ENCODE measurements at places on chromosomes 5 and 9.

GRCh38 chr5:133129950-133130349 lies 78.1 kb downstream of the HSPA4 start:
- no peak for DNase-seq

GRCh38 chr9:34793428-34793827 lies 83.5 kb upstream of the CCL21 start:
- DNase-seq, result no peak

- DNase-seq, result no peak
Observed at GRCh38 chr9:117528225-117528624, 113.4 kb upstream of the ASTN2 start.

- no peak for DNase-seq
Observed at GRCh38 chr9:31390403-31391025, 993.9 kb upstream of the ACO1 start.

- no peak for DNase-seq
Observed at GRCh38 chr9:83441390-83441789, 96.8 kb downstream of the FRMD3 start.

DNA sequence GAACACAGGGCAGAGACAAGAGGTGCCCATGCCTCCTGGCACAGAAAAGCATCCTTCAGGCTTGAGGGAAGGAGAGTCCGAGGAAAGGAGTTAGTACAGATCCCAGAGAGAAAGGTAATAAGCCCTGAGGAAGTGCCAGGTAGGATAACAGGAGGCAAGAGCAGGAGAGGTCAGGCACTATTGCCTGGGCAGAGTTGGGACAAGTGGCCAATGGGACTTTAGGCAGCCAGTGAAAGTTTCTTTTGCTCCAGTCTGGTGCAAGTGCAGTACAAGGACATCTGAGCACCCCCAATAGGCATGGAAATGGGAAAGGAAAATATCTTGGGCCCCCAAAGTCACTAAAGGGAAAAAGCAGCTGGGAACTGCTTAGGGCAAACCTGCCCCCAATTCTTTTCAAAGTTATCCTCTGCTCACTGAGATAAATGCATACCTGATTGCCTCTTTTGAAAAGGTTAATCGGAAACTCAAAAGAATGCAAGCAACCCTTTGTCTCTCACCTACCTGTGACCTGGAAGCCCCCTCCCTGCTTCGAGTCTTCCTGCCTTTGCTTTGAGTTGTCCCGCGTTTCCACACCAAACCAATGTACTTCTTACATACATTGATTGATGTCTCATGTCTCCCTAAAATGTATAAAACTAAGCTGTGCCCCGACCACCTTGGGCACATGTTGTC lies 46.5 kb downstream of the ELOVL7 start:
- no peak for DNase-seq

DNA sequence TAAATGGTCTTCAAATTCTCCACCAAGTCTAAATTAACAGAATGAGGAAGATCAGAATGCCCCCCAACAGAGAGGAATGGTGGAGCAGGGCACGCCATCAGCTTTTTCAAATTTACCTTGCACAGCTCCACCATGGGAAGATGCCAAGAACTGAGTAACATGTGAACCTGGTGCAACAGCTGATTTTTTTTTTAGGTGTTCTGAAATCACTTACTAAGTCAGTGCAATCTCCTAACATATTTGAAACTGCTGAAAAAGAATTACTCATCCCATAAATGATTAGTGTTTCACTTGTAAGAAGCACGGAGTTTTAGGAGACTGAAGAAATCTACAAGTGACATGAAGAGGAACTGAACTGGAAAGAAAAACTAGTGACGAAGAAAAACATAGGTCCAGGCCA lies 5.1 kb downstream of the TMEM245 start:
- no peak for DNase-seq

DNA sequence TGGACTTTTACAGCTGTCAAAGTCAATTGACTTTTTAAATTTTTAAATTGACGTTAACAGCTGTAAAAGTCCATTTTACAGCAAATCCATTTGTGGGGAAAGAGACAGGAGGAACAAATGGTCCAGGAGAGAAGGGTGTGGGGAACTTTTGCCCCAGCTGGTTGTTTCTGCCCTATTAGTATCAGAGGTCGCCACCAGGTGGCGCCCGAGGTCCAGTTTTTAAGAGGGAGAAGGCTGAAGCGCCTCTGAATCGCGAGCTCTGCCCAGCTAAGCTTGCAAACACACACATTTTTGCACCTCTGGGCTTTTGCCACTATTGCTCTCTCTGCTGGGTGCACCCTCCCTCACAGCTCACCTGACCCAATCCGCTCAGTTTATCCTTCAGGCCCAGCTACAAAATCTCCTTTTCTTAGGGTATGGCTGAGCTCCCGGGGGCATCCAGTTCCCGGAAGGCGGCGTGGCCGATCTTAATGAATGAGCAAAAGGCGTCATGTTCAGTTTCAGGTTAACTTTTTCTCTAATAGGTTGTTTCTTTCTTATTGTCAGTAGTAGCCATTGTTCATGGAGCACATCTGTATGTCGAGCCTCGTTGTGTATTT lies 6.3 kb upstream of the TTLL11 start:
- peak; percentile 92 for DNase-seq

- no peak for DNase-seq
Observed at GRCh38 chr9:36288070-36288469, 29.8 kb upstream of the GNE start.

DNA sequence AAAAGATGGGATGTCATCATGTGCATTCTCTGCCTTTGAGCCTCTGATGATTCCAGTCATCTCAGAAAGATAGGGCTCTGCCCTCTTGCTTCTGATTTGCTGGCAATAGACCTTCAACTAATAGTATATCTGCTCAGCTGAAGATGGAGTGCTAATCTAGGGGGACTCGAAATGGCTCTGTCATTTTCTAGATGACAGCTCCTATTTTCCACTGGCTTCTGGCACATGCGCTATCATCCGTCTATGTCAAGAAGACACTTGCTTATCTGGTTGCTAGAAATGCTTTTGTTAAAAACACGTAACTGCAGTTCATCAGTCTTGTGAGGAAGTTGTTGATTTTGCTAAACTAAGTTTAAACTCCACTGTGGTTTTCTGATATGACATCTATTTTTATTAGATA lies 265.5 kb upstream of the ZNF608 start:
- no peak for DNase-seq

GRCh38 chr9:83140061-83140460 lies 77.1 kb upstream of the RASEF start:
- no peak for DNase-seq

- no peak for DNase-seq
Observed at GRCh38 chr5:89292487-89292886, 409.5 kb upstream of the MEF2C start.

DNA sequence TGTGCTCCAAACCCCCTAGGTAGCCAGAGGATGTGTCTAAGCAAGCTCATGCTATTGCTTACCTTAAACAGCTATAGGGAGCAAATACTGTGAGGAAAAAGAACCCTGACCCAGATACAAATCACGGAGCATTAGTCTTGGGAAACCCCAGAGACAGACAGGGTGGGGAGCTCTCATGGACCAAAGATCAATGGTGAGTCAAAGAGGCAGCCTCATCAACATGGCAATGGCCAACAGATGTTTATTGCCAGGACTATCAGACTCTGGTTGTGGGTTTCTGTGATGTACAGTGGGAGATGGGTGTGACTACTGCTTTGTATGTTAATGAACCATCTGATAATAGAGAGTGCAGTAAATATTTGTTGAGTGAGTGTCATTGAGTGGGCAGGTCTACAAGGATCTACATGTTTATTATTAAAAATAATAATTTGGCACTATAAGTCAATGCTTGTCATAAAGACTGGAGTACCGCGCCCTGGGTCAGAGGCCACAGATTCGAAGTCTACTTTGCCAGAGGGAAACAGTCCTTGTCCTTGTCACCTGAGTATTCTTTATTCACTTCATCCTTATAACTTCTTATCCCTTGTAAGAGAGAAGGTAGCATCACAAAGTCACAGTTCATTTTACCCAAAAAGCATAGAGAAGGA lies 56.5 kb upstream of the RAI14 start:
- DNase-seq, result no peak

DNA sequence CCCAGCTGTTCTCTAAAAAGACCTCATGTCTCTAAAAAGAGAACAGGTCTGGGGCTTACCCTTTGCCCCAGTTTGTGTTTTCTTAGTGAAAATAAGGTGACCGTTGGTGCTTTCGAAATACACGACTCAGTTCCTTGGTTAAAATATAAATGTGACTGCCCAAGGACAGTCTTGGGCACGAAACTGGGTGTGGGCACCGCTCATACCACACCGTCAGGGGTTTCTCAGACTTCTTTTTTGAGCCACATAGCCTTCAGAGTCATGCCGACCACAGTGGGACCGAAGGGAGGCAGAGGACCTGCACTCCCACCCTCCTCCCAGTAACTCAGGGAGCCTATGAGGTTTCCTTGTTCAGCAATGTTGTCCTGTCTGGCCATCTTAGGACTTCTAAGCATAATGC lies 6.5 kb downstream of the SNX18 start:
- no peak for DNase-seq

DNA sequence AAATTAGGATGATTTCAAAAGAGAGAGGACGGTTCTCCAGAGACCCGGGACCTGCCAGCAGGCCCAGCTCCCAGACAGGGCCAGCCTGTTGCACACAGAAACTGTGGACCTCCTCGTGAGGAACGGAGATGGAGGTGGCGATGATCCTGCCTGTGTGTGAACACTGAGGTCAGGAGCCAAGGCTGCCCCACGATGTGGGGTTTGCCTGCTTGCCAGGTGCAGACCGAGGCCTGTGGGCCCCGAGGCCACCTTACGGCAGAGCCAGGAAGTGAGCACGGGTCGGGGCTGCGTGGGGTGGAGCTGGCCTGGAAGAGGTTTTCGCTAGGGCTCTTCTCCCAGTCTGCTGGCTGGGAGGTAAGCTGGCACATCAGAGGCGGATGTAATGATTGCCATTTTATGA lies 4.3 kb downstream of the FAM163B start:
- no peak for DNase-seq

DNA sequence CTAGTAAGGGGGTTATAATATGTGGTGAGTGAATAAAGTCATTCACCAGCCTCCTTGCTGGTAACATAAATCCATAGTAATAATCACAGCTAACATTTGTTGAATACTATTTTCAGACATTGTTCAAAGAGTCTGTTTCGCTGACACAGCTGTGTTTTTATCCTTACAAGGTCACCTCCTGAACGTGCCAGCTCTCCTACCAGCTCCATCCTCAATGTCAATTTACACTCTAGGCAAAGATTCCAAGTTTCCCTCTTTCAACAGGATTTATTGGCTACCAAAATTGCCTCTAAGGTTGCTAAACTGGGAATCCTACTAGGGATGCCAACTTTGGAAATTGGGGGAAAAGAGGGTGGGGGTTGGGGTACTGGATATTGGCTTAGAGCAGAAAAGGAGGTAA lies 30.7 kb upstream of the SMC5 start:
- DNase-seq, result no peak

DNA sequence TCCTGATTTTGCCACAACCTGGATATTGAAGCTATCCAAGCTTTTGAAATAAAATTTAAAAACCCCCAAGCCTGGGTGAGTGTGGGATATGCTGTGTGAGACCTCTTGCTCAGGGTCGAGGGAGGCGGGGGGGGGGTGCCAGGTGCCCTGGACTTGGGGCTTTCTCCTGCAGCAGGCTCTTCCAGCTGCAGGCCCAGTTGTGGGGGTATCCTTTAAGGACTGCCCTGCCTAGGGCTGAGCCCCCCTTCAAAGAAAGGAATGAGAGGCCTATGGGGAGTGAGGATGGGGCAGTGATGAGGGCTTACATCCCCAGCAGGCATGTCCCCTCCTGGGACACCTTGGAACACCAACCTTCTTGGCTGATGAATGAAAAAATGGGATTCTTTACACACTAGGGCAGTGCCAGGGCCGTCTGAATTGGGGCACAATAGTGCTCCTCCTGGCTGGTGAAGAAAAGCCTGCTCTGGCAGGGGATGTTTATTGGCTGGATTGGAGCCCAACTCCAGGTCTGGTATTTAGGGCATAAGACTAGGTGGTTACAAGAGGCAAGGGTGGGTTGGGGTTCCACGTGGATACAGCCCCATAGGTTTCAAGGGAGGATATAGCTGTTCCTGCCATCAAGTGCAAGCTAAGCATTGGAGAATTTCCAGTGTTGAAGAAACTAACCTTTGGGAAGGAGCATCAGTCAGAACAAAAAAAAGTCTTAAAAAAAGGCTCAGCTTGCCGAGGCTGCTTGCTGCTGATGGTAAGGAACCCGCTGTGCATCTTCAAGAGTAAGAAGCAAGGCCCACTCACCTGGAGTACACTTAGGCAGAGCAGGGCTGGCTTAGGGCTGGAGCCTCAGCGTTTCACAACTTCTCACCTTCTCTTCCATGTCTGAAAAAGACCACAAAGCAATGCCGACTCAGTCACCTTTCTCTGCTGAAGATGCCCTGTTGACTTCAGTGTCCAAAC lies 7.0 kb downstream of the HNRNPAB start:
- DNase-seq, result no peak

- no peak for DNase-seq
Observed at GRCh38 chr9:27504259-27504658, 19.8 kb upstream of the IFNK start.

GRCh38 chr5:12284604-12285003 lies 380.4 kb upstream of the CTNND2 start:
- DNase-seq, result no peak

DNA sequence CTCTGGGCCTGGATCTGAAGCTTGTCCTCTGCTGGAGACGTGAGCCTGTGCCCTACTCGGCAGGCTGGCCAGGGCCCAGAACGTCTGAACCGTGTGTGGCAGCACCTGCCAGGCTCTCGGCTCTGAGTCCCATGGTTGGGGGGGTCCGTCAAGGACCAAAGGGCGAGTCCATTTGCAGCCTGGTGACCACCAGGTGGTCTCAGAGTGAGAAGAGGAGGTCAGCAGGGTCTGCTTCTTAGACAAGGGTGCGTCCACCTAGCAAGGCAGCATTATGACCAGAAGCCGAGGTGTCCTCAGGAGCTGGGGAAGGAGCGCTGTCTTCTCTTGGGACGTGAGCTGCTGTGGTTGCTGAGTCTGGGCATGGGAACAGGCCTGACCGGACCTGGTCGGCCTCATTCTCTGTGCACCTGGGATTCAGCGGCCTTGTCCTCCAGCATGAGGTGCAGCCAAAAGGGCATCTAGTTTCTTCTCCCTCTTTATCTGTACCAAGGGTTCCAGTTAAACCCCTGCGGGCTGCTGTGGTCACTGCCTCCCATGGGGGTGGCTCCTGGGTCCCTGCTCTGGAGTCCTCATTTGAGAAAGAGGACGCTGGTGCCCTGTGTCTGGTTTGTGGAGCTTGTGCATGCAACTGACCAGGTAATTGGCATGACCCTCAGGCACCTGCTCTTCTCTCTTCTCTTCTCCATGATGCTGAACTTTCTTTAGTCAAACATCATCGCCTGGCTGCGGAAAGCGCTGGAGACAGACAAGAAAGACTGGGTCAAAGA lies 14.4 kb downstream of the EXOC3 start:
- DNase-seq, result peak; percentile 27
